ENCODE measurements at places on chromosomes 7 and 10.

DNA sequence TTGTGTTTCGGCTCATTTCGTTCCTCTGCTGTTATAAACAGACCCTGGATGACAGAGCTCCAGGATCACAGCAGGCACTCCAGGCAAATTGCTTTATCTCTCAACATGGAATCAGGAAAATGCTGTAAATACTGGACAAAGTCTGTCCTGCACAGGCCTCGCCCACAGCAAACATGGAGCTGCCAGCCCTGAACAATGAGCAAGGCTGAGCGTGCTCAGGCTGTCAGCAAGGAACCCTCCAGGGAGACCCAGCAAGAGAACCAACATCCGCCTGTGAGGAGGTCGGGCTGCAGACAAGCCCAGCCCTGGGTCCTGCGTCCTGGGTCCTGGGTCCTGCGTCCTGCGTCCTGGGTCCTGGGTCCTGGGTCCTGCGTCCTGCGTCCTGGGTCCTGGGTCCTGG, 180.8 kb downstream of the PTPRN2 start:
- no peak for DNase-seq

GRCh38 chr10:42783181-42783549, 570 bp downstream of the BMS1 start:
- DNase-seq = peak; percentile 4

GRCh38 chr7:2566348-2566889, 7.6 kb downstream of the IQCE start:
- no peak for DNase-seq

DNA sequence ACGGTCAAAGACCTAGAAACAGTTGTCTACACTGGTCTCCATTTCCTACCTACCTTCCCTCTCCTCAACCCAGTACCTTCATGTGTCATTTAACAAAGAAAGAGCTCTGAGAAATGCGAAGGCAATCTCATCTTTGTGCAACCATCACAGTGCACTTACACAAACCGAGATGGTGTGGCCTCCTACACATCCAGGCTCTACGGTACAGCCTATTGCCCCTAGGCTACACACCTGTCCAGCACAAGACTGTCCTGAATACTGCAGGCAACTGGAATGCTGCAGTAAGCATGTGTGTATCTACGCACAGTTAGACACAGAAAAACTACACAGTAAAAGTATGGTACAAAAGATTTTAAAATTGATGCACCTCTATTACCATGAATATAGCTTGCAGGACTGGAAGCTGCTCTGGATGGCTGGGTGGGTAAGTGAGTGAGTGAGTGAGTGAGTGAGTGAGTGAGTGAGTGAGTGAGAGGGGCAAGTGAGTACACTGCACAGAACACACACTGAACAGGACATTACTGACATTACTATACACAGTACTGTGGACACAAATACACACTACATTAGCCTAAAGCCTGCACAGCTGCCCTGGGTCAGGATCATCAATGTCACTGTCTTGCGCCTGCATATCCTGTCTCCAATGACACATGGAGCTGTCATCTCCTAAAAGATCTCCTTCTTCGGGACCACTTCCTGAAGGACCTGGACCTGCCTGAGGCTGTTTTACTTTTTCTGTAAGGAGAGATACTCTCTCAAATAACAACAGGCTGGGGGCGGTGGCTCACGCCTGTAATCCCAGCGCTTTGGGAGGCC, 18.5 kb downstream of the ITGB1 start:
- DNase-seq = no peak

DNA sequence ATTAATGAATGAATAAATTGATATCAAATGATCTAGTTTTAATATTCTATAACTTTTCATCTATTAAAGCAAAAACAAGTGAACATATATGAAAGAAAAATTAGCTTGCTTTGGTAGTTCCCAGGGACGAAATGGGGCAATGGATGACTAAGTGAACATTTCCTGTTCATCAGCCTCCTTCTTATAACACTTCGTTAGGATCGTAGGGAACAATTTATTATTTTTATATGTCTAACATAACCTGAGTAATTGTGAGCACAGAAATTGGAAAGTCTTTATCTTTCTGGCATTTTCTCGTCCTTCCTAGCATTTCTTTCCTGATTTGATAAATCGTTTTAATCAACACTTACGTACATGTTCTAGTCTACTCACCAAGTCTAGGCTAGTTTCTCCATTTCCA, 59.1 kb upstream of the PPP1R3C start:
- DNase-seq = no peak

DNA sequence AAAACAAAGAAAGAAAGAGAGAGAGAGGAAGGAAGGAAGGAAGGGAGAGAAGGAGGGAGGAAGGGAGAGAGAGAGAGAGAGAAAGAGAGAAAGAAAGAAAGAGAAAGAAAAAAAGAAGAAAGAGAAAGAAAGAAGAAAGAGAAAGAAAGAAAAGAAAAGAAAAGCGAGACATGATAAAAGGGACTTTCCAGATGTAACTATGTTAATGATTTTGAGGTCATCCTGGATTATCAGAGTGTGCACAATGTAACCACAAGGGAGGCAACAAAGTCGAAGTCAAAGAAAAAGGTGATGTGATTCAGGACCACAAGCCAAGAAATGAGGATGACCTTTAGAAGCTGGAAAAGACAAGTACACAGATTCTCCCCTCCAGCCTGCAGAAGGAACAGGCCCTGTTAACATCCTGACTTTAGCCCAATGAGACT, 48.9 kb upstream of the PAX2 start:
- no peak for DNase-seq

GRCh38 chr10:44968500-44969400, 9.1 kb downstream of the RASSF4 start:
- DNase-seq = no peak

DNA sequence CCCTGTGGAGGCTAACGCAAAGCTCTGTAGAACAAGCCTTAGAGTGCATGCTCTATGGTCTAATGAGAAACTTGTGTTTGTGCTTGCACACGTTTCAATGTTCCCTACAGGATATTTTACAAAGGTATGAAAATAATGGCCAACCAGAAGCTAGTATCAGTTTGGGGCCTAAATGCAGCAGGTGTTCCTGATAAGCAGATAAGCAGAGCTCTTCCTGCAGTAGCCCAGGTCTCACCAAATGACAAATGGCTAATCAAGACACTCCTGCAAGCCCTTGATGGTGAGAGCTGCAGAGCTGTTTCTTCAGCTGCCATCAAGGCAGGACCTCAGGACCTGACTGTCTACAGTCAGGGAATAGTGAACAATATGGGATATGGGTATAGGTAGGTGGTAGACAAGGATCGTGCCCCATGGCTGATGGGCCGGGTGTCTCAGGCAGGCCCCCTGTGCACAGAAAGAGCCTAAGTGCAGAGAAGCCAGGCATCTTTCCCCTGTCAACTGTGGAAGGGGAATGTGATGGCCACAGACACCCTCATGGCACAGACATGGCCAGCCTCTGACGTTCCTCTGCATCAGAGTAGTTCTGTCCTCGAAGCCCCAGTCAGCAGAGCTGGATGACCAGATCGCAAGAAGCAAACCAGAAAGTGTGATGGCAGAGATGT, 23.2 kb upstream of the RASSF4 start:
- no peak for DNase-seq
